GM19239 (cell line): ENCODE measurements at places on chromosomes 2 and 18.
A peak's percentile ranks its signal among the peaks of the same experiment; 100 is the strongest.

DNA sequence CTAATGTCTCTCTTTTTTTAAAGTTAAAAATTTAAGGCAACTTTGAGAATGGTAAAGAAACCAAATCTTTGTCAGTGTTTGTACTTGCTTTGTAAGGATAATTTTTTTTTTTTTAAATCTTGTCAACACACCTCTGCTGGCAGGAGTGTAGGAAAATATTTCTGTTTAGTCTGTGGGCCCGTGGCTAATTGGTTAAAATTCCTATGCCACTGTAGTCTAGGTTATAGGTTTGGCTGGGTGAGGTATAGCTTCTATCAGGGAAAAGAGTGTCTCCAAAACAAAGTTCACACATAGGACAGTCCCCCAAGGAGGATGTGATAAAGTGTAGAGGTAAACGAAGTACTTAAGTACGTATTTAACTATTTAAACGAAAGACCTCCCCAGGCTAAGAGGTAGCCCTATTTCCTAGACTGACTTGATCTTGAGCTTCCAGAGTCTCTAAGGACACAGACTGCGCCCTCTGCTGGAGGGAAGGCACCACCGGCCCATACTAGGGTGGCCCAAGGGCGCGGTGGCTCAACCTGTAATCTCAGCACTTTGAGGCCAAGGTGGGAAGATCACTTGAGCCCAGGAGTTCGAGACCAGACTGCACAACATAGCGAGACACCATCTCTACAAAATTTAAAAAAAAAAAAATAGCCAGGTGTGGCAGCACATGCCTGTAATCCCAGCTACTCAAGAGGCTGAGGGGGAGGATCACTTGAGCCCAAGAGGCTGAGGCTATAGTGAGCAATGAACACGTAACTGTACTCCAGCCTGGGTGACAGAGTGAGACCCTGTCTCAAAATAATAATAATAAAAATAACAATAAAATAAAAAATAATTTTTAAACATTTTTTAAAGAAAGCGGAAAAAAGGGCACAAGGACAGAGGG lies 8.9 kb downstream of the TEX44 start:
- DNase-seq, result peak; percentile 82

- DNase-seq, result no peak
Measured at GRCh38 chr2:239234191-239235175, 166.3 kb downstream of the HDAC4 start.

GRCh38 chr2:164757934-164758695 lies 83.5 kb downstream of the COBLL1 start:
- DNase-seq, result no peak

GRCh38 chr2:37708146-37708545 lies 36.7 kb upstream of the CDC42EP3 start:
- no peak for DNase-seq

- DNase-seq, result no peak
Measured at GRCh38 chr18:210733-211132, 52.4 kb downstream of the USP14 start.

DNA sequence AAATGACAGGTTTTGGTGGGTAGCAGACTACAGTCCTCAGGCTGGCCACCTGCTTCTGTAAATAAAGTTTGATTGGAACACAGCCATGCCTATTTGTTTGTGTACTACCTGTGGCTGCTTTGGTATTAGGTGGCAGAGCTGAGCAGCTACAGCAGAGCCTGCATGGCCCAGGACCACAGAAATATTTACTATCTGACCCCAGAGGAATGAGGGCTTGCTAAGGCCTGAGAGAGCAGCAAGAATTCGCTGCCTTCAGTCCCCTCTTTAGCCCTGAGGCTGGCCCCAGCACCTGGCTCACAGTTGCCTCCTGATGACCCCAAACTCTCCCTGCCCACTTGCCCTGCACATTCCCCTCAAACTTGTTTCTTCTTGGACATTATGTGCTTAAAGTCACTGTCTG lies 32.5 kb downstream of the POLR1A start:
- no peak for DNase-seq

DNA sequence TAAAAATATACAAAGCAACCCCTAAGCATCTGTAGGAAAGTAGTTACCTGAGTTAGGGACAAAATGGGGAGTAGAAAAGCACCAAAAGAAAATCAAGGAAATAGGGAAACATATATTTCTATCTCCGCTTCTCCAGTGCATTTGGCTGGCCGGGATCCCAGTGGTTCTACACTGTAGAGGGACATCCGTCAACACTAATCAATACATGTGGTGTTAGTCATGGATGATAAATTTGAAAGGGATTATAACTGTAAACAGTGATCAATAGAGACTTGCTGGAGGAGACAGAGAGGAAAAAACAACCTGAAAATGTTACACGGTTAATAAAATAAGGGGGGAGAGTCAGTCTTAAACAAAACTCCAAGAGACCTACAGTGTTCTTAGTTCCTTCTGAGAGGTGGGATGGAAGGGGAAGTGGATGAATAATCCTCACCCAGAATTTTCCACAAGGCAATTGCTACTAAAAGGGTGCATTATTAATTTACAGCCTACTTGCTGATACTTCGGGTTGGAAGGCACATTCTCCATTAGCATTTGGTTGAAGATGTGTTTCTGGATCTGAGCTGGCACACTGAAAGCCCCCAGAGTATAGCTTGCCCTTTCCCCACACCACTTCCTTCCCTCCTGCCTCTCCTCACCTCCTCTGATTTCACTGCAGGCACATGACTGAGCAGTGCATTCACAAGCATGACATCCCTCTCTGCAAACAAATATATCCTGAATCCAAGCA lies 530.0 kb downstream of the BCL11A start:
- DNase-seq, result no peak

GRCh38 chr2:136482966-136483365 lies 282.4 kb upstream of the THSD7B start:
- DNase-seq, result no peak

DNA sequence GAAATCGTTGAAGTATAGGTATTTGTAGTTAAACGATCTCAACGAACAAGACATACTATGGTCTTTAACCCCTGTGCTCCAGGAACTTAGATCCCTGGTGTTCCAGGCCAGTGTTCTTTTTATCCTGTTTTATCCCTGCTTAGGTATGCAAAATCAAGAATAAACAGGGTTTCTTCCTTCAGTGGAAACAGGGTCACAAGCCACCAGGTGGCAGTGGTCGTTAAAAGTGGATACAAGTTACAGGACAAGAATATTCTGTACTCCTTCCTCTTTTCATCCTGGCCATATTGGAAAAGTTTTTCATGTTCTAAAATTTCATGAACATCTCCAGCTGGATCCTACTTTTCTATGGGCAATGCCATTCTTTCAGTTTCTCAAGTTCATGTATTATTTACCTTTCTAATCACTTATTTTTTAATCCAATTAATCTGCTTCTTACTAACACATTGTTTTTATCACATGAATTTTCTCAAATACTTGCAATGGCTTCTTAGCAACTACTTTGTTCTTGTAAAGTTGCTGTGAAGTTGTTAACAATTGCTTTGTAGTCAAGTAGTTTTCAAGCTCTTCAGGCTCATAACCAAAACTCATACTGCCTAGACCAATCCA lies 16.4 kb upstream of the HNMT start:
- peak; percentile 2 for DNase-seq

DNA sequence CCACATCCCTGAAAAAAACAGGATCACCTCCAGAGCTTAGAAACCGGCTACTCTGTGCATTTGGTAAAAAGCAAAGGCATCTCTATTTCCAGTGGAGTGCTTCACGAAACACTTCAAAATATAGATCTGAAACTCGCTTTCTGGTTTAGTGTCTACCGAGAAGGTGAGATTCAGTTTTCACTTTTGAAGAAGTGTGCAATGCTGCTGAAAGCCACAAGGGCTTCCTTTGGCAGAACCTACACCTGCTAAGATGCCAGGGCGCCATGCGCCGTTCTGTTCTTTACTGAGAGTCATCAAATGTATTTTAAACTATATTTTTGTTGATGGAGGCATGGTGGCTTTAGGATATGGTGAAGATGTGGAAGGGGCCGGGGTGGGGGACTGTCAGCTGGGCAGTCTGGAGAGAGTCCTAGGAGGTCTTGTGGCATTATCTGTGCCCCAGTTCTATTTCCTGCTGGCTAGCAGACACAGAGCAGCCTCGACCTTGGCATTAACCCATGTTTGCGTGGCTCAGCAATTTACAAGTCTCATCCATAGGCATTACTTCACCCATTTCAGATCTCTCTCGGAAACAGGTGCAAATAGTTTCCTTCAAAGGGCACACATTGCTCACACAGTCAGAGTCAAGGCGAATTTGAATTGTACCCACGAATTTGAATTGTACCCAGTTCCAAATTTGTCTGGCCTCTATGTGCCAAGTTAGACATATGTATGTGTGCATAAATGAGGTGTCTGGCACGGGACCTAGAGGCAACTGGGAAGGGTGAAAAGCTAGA lies 46.7 kb upstream of the KCNF1 start:
- DNase-seq, result peak; percentile 63

DNA sequence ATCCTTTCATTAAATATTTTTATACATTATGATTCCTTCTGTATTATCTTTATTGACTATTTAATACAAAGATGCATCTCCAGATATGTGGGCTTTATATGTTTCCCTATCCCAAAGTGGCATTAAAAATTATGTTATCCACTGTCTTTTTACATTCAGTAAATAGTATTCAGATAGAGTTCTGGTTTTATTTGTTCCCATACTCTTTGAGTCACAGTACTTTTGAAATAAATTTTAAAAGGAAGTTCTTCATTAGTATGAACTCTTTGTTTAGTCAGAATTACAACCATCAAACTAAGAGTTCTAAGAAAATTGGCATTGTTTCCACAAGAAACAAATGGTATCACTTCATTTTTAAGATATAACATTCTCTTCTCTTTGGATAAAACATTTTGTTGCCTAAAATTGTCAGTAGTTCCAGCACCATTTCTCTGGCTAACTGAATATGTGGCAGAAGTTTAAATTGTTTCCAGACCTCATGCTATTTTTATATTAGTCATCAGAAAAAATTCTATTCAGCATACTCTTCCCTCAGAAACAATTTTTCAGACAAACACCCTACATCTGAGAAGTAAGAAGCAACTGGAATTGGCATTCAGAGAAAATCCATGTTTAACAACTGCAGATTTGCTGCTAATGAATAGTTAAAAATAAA lies 88.5 kb upstream of the COL5A2 start:
- no peak for DNase-seq

DNA sequence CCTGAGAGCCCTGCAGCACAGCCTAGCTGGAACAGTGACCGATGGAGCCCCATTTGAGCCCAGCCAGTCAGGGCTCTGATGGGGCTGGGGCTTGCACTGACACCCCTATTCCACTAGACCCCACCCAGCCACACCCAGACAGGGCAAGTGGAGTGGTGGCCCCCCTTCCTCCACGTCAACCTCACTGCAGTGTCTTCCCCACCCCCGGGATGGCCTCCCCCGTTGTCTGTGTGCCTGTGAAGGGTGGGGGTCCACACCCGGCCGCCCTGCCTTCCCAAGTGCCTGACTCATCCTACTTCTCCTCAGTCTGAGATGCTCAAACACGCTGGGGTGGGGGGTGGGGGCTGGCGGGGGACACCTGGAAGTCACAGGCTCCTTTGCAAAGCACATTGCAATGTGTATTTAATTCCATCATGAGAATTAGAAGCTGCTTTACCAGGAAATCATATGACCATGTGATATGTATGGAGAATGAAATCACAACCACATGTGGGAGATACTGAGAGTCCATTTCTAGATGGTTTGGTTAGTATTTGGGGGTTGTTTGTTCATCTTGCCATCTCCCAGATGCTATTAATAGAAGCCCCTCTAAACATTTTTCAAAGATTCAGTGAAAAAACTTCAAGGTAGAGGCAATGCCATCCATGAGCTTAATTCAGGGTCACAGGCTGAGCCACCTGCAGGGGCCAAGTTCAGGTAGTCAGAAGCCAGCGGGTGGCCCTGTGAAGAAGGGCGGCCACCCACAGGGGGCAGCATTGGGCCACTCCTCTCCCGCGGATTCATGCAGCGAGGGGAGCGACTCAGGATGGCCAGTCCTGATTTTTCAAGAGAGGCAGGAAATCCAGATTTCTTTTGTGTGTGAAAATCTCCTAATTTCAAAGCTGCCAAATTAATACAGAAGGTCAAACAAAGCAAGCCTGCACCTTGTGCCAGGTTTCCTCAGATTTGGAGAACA lies 22.7 kb upstream of the GMPPA start:
- DNase-seq, result peak; percentile 75

- DNase-seq, result no peak
Measured at GRCh38 chr18:52312346-52312745, 27.7 kb upstream of the DCC start.

DNA sequence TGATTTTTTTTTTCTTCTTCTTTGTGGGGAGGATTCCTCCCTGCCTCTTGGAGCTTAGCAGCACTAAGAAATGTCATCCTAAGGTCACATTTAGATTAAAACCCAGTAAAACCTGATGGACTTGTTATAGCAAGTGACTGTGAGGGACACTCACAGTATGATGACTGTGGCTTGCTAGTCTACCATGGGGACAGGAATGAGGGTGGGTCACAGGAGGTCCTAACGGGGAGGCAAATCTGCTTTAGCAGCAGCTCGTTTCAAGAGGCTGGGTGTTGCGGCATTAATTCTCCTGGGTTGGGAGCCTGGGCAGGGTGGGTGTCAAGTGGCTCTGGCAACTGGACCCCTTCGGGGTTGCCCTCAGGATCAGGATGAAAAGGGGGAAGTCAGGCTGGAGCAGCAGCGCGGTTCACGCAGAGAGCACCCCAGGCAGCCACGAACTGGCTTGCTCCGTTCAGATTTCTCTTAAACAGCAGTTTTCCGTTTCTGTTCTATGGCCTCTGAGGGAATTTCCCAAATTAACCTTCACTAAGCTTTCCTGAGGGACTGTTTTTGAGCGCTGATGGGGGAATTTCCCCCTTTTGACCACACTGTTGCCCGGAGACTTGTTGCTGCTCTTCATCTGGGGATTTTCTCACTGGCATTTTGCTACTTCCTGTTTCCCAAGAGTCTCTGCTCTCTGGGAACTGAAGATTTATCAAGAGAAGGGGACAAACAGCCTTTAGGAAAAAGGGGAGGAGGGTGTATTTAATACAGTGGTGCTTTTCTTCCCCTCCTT lies 59.8 kb upstream of the PELI1 start:
- no peak for DNase-seq

GRCh38 chr2:173979751-173980351 lies 14.7 kb upstream of the SP3 start:
- no peak for DNase-seq

DNA sequence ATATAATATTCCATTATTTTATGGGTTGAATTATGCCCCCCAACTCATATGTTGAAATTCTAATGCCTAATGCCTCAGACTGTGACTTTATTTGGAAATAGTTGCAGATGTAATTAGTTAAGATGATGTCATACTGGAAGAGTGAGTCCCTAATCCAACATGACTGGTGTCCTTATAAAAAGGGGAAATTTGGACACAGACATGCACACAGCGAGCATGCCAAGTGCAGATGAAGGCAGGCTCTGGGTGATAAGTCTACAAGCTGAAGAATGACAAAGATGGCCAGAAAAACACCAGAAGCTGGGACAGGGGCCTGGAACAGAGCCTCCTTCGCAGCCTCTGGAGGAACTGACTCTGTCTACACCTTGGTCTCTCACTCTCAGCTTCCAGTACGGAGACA lies 10.0 kb upstream of the ASAP2 start:
- DNase-seq, result no peak
